ENCODE measurements at places on chromosomes 7 and 10. TPM values are rescaled to one million over a fixed set of nuclear protein-coding genes. Genes with fewer than 3 reads are reported as not detected.

DNA sequence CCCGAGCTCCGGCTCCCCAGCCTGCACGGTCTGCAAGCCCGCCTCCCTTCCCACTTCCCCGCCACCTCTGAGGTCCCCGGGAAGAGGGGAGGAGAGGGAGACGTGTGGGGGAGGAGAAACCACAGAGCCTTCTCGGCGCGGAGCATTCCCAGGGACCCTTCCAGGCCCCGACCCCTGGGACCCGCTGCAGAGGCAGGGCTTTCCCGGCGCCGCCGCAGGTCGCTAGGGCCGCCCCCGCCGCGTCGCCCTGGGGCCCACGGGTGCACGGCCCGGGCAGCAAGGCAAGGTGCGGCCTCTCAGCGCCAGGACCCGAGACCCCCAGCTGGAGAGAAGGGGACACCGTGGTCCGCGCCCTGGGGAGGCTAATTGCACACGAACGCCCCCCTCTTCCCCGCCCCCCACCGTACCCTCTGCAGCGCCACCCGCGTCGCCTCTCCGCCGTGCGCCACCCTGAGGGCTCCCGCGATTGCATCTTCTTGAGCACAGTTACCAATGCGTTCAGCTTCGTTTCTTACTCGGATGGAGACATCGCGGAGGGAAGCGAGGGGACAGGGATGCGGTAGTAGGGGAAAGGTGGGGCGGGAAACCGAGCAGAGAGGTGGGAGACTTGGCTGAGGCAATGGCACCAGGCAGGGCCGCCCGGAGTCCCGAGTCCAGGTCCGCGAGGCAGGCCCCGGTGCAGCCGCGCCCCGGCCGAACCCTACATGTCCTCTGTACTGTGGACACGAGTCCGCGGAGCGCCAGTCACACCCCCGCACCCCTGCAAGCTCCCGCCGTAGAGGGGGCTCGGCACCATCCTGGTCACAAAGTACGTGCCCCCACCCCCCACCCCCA lies 28.9 kb downstream of the SKIDA1 start:
- DNase-seq, result peak; percentile 44

DNA sequence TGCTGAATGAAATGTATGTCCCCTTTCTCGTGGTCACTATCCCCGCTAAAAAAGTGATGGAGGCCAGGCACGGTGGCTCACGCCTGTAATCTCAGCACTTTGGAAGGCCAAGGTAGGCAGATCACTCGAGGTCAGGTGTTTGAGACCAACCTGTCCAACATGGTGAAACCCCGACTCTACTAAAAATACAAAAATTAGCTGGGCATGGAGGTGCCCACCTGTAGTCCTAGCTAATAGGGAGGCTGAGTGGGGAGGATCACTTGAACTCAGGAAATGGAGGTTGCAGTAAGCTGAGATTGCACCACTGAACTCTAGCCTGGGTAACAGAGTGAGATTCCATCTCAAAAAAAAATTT lies 91.4 kb upstream of the MKLN1 start:
- DNase-seq, result no peak

MACROH2A2 gene
- 0.78 TPM for total RNA-seq

GRCh38 chr7:77465256-77465655 lies 49.1 kb upstream of the GSAP start:
- no peak for DNase-seq

- no peak for DNase-seq
These were observed 42.3 kb downstream of the SUGCT start for GRCh38 chr7:40177071-40177470.

CLDN3 gene
- total RNA-seq, result not detected

DNA sequence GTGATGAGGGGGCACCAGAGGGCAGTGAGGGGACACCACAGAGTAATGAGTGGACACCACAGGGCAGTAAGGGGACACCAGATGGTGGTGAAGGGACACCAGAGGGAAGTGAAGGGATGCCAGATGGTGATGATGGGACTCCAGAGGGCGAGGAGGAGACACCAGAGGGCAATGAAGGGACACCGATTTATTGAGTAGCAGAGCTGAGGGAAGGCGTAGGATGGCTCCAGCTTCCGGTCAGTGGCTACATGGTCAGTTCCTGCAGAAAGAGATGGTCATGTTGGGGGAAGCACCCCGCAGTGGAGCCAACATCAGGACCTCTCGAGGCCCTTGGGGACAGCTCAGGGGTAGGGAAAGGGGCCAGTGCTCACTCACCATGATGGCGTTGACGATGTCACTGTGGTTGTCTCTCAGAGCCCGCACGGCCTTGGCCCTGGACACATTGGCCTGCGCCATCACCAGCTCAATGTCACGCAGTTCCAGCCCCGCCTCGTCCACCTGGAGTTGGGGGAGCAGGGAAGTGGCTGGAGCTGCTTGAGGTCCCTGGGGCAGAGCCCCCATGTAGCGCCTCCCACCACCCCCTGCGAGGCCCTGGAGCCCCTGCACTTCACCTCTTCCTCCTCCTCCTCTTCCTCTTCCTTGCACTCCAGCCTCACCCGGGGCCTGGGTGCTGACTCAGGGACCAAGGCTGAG lies 8.4 kb downstream of the NACAD start:
- DNase-seq, result peak; percentile 40

AKR1D1 gene
- total RNA-seq, result not detected

SLC16A12 gene
- total RNA-seq, result not detected

TFPI2 gene
- total RNA-seq, result not detected

DNA sequence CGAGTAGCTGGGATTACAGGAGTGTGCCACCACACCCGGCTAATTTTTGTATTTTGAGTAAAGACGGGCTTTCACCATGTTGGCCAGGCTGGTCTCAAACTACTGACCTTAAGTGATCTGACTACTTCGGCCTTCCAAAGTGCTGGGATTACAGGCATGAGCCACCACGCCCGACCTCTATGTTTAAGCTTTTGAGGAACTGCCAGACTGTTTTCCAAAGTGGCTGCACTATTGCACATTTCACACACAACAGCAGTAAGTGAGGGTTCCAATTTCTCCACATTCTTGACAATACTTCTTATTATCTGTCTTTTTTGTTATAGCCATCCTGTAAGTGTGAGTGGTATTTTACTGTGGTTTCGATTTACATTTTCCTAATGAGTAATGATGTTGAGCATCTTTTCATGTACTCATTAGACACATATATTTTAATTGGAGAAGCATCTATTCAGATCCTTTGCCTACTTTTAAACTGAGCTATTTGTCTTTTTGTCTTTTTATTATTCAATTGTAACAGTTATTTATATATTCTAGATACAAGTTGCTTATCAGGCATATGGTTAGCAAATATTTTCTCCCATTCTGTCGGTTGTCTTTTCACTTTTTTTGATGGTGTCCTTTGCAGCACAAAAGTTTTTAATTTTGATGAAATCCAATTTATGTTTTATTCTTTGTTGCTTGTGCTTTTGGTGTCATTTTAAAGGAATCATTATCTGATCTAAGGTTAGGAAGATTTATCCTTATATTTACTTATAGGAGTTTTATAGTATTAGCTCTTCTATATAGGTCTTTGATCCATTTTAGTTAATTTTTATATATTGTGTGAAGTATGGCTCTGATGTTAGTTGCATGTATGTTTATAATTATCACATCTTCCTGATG lies 12.8 kb upstream of the IRF5 start:
- no peak for DNase-seq

ATOH7 gene
- total RNA-seq, result not detected

PLXNA4 gene
- 5.1 TPM for total RNA-seq

DNA sequence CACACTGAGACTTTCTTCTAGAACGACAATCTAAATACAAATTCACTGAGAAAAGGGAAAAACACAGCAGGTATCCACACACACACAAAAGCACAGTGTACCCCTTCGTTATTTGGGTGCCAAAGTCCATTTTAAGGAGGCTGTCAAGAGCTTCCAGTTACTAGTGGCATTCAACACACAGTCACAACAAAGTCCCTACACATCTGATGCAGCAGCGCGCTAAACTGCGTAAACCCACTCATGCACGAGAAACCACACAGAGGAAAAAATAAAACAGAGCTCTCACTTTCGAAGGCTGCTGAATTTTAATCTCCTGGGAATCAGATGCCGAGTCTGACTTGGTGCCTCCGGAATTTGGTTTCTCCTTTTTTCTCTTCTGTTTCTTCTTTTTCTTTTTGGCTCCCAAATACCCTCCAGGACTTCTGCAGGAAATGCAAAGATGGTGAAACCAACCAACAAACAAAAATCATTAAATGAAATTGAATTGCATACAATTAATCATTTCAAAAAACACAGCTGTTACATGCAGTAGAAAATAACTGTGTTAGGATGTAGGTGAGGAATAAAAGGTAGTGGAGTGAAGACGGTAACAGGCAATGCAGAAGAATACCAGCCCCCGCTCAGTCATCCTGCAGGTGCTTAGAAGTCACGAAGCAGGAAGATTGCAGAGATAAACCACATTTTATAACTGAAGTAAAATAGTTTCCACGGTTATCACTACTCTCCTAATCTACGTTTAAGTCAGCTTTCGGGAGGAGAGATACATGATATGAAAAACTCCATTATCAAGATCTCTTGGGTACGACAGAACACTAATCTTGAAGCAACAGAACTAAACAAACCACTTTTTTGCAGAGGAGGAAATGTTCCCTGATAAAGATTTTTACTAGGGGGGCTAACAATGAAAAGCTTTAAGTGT lies 27.1 kb downstream of the NMT2 start:
- DNase-seq, result peak; percentile 11

GRCh38 chr7:14233868-14234369 lies 244.5 kb upstream of the ETV1 start:
- DNase-seq, result no peak

GRCh38 chr10:9175200-9175599 lies 1120.7 kb downstream of the GATA3 start:
- DNase-seq, result peak; percentile 2

ENTPD7 gene
- 6.3 TPM for total RNA-seq

PLEKHS1 gene
- 0.90 TPM for total RNA-seq

DNA sequence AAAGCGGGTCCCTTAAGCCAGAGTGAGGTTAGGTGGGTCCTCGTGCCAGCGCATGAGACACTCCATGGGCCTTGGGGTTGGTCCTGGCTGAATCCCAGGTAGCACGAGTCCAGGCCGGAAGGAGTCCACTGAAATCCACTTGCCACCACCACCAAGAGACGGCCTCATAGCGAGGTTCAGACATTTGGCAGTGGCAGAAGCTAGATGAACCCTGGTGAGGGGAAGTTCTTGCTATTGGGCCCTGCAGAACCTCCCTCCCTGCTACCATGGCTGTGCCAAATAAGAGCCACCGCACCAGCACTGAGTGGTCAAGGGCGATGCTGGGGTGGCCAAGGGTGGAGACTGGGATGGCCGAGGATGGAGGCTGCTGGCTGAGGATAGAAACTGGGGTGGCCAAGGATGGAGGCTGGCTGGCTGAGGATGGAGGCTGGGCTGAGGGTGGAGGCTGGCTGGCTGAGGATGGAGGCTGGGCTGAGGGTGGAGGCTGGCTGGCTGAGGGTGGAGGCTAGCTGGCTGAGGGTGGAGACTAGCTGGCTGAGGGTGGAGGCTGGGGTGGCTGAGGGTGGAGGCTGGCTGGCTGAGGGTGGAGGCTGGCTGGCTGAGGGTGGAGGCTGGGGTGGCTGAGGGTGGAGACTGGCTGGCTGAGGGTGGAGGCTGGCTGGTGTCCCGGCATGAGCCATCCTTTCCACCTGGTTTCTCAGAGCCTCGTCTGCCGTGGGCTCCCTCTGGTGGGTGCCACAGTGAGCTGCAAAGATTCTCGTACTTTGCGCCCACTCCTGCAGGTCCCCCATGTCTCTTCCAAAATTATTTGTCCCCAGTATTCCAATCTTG lies 88.2 kb downstream of the ELFN1 start:
- DNase-seq, result no peak

- no peak for DNase-seq
These were observed 30.9 kb downstream of the LAMB1 start for GRCh38 chr7:107972075-107972482.

DNA sequence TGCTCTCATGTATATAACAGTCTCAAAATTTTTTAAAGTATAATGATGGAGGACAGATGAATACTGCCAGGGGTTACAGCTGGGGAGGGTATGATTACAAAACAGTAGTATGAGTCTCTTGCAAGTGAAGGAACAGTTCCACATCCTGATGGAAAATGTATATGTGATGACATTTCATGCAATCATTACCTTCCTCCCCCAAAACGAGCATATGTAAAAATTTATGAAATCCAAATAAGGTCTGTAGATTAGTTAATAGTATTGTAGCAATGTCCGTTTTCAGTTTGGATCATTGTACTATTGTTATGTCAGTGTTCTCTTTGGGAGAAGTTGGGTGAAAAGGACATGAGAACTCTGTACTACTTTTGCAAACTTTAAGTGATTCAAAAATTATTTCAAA lies 38.0 kb downstream of the DRGX start:
- no peak for DNase-seq

DNA sequence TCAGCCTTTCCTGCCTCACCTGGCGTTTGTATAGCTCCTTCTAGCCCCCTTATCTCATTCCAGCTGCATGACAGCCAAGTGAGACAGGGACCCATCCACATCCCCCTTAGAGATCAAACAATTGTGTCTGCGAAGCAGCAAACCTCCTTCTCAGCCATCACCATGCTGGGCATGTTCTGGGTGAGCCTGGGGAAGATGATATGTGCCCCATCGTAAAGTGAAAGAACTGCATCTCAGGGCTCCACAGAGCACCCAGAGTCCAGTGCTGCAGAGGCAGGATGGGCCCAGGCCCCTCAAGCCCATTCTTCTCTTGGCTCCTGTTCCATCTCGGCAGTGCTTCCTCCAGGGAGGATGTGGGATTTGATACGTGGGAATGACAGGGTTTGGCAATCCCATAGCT lies 43.2 kb downstream of the FIGNL1 start:
- DNase-seq, result no peak

- DNase-seq, result no peak
These were observed 8.4 kb downstream of the AQP1 start for GRCh38 chr7:30920021-30920583.

CCDC172 gene
- not detected for total RNA-seq

DNA sequence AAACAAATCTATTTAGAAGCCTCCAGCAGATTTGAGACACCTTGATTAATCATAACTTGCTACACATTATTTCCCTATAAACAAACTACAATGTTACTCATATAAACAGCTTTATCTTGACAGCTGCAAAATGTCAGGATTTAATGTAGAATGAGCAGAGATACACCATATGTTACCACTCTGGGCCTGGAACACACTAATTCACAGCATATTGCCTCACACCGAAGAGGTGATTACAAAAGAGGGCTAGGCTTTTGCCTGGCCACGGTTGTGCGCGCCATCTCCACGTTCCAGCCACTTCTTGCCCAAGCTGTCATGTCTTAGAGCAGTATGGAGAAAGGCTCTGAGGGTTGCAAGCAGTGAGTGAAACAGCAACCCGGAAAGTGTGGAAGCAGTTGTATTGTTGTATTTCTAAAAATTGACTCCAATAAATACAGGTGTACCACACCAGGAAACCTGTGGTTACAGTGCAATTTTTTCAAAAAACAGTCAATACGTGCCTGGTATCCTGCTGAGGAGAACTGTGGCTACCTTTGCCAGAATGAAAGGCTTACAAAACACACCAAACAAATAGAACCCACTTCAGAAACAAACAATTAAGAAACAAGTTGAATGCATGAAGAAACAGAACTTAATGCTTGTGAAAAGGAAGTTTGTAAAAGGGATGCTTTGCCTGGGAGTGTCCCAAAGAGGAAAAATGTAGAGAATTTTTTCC lies 498.1 kb downstream of the PLXNA4 start:
- DNase-seq, result no peak

HOXA5 gene
- total RNA-seq, result 0.29 TPM
